ENCODE measurements at places on chromosomes 1 and 21.

- DNase-seq, result no peak
These were observed 7.7 kb upstream of the HTR1D start for GRCh38 chr1:23224739-23225648.

DNA sequence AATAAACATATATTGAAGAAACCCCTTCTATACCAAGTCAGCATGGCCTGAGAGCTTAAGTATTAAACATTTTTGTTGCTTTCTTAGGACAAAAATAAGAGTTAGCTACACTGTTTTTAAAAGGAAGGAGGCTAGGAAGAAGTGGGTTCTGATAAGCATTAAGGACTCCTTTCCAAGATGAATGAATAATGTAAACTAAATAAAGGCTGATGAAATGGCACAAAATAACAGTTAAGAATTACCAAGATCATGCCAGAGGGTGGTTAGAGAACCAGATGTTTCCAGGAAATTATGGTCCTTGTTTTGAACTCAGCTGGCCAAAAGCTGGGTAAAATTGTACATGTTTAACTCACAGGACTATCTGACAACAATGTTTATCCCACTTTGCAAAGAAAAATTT, 114.1 kb upstream of the ETS2 start:
- DNase-seq, result no peak

GRCh38 chr1:39901464-39901713, 328 bp downstream of the MYCL start:
- DNase-seq, result peak; percentile 17

- no peak for DNase-seq
These were observed 2.8 kb downstream of the SLC35D1 start for GRCh38 chr1:67051196-67051595.

GRCh38 chr21:33332143-33332542, 7.4 kb downstream of the IFNAR1 start:
- DNase-seq, result peak; percentile 26
